Renal cortical epithelial cell (primary cell): ENCODE measurements at places on chromosomes 13 and 19.

GRCh38 chr19:38306236-38306635, 2.2 kb downstream of the C19orf33 start:
- no peak for DNase-seq

DNA sequence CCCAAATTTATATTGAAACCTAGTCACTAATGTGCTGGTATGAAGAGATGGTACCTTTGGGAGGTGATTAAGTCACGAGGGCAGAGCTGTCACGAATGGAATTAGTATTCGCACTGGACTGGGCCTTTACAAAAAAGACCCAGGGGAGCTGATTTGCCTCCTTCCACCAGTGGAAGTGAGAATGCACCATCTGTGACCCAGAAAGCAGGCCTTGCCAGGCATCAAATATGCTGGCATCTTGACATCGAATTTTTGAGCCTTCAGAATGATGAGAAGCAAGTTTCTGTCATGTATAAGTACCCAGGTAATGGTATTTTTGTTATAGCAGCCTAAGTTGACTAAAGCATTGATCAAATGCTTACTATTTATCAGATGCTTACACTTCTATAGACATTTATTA, 373.6 kb downstream of the FGF14 start:
- no peak for DNase-seq

- DNase-seq = no peak
Observed at GRCh38 chr19:1250437-1251260, 2.3 kb downstream of the MIDN start.

DNA sequence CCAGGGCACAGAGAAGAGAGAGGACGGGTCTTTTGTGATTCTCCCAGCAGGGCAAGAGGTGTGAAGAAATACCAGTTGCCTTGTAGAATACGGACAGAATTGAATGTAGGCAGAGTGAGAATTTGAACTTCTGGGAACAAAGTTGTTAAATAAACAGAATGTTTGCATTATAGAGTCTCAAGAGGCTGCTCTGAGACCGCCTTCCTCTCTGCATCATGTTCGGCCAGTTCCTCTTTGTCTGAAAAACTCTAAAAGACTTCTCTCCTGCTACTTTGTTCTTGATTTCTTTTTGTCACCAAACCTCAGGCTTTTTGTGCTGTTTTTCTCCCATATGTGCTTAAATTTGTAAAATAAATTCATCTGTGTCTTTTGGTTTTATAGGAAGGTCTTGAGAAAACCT, 256.4 kb downstream of the DLEU7 start:
- no peak for DNase-seq

DNA sequence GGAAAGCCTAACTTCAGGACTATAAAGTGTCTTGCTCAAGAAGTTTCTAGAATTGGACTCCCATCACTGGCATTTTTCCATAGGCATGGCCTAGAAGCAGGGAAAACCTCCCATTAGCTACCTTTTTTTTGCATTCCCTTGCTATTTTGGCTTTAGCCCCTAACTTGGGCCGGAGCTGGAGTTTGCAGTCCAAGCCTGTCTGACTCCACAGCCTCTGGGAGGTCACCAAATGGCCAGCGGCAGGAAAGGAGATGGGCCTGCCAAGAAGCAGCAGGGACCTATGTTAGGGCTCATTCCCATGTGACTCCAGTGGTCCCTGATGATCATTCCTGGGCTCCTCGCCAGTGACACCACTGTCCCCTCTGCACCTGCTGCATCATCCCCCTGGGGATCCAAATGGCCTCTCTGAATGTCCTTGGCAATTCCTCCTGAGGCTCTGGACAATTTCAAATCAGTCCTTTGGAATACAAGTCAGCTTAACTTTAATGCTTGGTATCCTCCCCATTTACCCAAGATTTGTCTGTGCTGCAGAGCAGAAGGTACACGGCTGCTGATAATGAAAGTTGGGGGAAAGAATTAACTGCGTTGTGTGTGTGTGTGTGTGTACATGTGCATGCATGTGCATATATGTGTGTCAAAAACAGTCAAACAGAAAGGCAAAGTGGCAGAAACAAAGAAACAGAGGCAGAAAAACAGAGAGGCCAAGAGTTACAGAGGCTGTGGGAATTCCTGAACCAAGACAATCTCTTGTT, 69.8 kb upstream of the SERP2 start:
- no peak for DNase-seq

- DNase-seq = no peak
Observed at GRCh38 chr19:19451429-19452242, 46.2 kb downstream of the GATAD2A start.

DNA sequence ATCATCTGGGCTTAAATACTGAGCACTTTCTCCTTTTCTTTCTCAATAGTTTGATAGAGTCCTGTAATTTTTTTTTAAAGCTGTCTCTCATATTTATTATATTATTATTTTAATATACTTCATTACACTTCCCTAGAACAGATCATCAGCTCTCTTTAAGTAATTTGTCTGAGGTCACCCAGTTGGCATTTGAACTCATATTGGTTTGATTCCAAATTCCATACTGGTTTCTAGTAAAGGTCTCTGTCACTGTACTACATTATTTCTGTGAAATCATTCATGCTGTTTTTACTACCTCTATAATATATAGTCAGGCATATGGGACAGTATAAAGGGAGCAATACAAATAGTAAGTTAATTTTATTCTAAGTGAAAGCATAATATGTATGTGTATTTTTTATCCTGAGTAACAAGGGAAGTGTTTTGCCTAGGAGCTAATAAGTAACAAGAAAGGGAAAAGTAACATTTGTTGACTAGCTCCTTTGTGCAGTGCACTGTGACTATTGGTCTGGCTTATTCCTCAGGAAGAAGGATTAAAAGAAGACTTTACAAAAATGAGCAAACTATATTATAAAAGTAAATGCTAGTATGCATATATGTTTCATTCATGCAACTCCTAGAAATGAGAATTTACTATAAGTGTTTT, 14.3 kb downstream of the LPAR6 start:
- peak; percentile 79 for DNase-seq

DNA sequence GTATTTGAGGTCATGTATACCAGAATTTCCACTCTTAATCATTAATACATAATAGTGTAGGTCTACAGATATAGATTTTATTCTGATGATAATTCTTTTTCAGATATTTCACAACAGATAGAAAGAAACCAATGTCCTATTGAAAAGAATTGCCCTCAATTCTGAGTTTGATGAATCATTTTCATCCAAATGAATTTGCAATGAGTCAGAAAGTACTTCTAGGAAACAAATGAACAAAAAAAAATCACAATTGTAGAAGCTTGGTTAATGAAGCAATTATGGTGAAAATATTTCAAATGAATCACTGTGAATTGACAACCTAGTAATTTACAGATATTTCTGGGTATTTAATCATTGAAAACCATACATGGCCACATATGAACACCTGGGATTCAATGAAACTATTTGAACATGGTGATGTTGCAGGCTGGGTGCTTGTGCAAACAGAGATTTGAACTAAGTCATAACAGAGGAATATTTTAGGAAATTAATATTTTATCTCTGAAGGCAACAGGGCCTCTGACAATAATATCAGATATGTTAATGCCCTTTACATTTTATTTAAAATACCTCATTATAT, 360.9 kb downstream of the SLITRK5 start:
- peak; percentile 92 for DNase-seq

DNA sequence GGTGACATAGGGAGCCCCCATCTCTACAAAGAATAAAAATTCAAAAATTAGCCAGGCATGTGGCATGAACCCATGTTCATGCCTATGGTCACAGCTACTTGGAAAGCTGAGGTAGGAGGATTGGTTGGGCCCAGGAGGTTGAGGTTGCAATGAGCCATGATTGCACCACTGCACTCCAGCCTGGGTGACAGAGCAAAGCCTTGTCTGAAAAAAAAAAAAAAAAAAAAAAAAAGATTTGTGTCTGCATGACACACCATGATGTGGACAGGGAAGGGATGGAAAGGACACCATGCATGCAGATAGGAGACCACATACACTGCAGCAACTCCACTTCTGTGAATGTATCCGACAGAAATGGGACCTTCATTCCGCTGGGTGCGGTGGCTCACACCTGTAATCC, 34.0 kb upstream of the HOMER3 start:
- peak; percentile 49 for DNase-seq

DNA sequence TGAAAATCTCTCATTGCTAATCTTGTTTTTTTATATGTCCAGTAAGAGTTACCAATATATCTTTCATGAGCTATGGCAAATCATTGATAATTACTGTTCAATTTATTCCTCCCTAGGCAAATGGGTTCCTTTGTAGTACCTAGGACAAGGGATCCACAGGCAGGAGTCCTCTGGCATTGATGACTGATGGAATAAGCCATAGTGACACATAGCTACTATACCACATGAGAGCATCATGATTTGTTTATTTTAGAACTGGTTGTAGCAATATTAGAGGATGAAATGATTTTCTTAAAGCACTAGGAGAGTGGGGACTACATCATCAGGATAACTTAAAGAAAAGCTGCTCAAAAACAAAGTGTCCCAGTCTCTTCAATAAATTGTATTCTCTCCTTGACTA, 21.7 kb upstream of the MAB21L1 start:
- DNase-seq = no peak

DNA sequence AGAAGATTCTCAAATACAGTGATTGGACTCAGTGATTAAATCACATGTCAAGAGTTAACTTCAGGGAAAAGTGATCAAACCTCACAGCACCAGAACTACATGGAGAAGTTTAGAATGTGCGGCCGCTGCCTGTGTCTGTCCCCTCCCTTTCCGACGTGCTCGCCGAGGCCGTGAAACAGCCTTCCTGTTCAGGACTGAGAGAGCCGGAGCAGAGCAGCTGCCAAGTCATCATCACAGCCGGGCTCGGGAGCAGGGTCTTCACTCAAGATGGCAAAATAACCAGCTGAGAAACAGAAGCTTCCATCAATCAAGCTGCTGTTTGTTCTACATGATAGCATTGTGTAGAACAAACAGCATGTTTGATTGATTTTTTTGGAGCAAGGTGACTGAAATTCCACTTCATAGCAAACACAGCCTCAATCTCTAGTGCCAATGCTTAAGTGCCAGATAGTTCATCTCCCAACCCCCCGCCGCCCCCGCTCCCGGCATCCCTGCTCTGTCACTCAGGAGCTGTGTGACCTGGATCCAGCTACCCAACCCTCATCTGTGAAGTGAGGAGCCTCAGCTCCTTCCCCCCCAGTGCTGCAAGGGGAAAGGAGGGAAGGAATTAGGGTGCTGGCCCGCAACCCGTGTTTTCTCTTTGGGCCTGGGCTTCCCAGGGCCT, 70.6 kb downstream of the HSPH1 start:
- DNase-seq = no peak
